ENCODE measurements at places on chromosomes 12 and 14. TPM values are rescaled to one million over a fixed set of nuclear protein-coding genes. Genes with fewer than 3 reads are reported as not detected.

GRCh38 chr12:81330480-81330879 is 252.6 kb downstream of the ACSS3 start:
- no peaks in the 10 kb centered on the region for H3K4me1 ChIP-seq
- DNase-seq = no peak
- no peak overlapping the region for H3K4me3 ChIP-seq
- no peaks in the 10 kb centered on the region for H3K36me3 ChIP-seq
- no peaks in the 10 kb centered on the region for H3K27me3 ChIP-seq

GRCh38 chr14:71482671-71483070 is 449.6 kb upstream of the RGS6 start:
- H3K27me3 ChIP-seq = no peaks in the 10 kb centered on the region
- no peak overlapping the region for H3K4me3 ChIP-seq
- no peak overlapping the region for H3K27ac ChIP-seq
- H3K36me3 ChIP-seq = 0 out of 2 replicates have a peak, but pooled peaks cover 8% of the 10 kb centered on the region
- DNase-seq = no peak

GRCh38 chr12:66962290-66962689 is 283.4 kb upstream of the GRIP1 start:
- peaks cover 28% of the 10 kb centered on the region for H3K4me1 ChIP-seq
- DNase-seq = no peak
- no peak overlapping the region for H3K27ac ChIP-seq
- no peaks in the 10 kb centered on the region for H3K36me3 ChIP-seq
- H3K27me3 ChIP-seq = no peaks in the 10 kb centered on the region
- H3K4me3 ChIP-seq = no peak overlapping the region

DNA sequence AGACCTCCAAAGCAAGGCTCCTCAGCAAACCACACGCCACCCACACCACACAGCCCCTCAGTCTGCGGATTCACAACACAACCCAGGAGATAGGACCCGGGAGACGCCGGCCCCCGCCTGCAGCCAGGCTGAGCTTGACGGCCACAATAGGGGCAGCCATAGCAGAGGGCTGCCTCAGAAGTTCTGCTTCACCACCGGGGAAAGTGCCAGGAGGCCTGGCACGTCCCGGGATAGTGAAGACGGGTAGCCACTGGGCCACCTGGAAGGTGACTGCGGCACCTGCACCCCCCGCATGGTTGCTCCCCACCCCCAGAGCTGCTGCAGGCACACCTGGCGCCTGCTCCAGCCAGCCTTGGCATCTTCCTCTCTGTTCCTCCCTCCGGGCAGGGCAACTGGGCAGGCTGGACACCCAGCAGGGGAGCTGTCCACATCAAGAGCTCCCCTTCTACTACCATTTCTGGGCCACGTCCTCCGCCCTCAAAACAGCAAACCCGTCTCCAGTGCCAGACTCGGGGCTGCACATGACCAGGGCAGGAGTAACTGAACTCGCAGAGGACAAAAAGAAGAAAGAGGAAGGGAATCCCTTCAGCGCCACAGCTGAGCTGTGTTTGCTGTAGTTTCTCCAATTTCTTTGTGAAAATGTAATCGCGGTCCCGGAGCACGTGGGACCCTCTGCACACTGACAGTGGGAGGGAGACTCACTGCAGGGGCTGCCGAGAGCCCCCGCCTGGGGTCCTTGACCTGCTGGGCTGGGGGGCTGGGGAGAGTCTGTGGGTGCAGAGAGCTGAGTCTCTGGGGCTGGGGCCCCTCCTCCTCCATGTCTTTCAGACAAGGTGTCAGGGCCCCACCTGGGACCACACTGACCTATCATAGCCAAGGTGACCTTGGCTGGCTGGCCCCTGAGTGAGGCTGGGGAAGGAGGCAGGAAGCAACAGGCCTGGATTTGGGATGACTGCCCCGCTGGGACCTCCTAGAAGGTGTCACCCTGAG is 74.2 kb upstream of the C14orf180 start:
- no peaks in the 10 kb centered on the region for H3K4me1 ChIP-seq
- no peak overlapping the region for H3K27ac ChIP-seq
- peaks cover 3% of the 10 kb centered on the region for H3K36me3 ChIP-seq

DNA sequence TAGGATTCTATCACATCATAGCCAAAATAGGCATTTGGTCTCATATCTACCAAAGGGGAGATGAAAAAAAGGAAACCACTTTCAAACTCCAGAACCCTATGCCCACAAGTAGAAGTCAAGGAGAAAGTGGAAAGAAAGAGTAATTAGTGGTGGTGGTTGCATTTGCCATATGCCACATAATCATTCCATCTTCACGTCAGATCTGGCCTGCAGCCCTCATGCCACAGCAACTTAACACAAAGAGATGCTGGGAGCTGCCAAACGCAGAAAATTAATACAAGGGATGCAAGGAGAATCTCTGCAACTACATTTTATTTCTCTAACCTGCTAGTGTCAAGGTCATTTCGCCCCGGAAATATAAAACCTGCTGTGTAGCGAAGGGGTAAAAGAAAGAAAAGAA is 148.6 kb upstream of the FOXN3 start:
- H3K27me3 ChIP-seq = no peaks in the 10 kb centered on the region
- no peak overlapping the region for H3K27ac ChIP-seq
- no peaks in the 10 kb centered on the region for H3K36me3 ChIP-seq
- H3K4me3 ChIP-seq = no peak overlapping the region
- H3K4me1 ChIP-seq = no peaks in the 10 kb centered on the region
- no peak for DNase-seq

Gene TPPP2
- total RNA-seq = not detected

Data from PC-3 (cell line).